ENCODE measurements at places on chromosomes 1 and 21.
A peak's percentile ranks its signal among the peaks of the same experiment; 100 is the strongest.

DNA sequence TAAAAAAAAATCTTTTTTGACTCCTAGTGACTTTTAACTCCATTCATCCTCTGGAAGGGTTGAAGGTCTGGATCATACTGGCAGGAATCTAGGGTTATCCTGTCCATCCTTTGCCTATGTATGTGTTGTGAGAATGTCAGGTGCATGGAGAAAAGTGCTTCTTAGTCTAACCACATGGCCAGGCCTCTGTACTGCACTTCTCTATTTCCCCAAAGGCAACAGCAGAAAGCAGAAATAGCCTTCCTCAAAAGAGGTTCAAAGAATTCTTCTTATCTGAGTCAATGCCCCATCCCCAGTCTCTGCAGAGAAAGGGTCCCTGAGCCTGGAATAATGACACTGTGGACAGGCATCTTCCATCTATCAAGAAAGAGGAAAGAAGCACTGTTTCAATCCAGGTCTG lies 85.7 kb upstream of the CD34 start:
- peaks cover 8% of the 10 kb centered on the region for H3K4me1 ChIP-seq
- H3K36me3 ChIP-seq = no peaks in the 10 kb centered on the region
- H3K27me3 ChIP-seq = no peaks in the 10 kb centered on the region
- DNase-seq = peak; percentile 48

DNA sequence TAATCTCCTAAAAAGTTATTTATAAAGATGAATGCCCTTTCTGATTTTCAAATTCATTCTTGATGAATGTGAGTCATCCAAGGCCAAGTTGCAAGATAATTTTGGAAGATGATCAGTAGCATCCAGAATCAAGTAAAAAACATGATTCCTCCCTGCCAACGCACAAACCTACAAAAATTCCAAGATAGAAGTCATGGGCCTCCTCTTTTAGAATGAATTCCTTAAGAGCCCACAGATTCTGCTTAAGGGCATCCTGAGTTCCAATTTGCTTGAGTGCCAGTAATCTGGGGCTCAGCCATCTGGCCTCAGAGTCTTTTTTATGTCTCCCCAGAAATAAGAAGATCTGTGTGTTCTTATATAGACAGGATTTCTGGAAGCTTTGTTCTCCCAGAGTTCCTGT lies 23.2 kb upstream of the SPATA6 start:
- DNase-seq = no peak
- H3K4me3 ChIP-seq = no peak overlapping the region
- no peaks in the 10 kb centered on the region for H3K36me3 ChIP-seq
- H3K27ac ChIP-seq = no peak overlapping the region
- peaks cover 5% of the 10 kb centered on the region for H3K4me1 ChIP-seq

GRCh38 chr1:229781453-229781852 lies 155.4 kb downstream of the URB2 start:
- no peak overlapping the region for H3K27ac ChIP-seq
- no peaks in the 10 kb centered on the region for H3K36me3 ChIP-seq
- H3K4me1 ChIP-seq = no peaks in the 10 kb centered on the region
- H3K27me3 ChIP-seq = no peaks in the 10 kb centered on the region

DNA sequence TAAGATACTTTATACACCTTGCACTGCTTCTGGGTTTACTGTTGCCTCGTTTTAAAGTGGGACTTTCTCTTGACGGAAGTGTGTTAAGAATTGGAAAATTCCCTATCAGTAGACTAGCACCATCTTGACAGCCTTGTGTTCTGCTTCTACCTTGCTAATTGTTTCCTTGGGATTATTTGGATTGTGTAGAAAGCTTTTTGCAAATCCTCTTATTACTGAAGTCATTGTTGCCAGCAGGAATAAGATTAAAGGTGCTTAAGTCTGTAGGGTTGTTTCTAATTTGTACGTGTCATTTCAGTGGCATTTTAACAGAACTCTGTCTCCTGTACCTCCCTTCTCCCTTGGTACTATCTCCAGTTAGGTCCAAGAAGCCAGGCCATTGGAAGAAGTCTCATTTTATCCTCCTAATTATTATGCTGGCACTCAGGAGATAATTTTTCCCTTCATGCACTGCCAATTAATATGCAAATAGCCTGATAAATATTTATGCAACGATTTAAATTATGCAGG lies 107.7 kb downstream of the POU2F1 start:
- DNase-seq = no peak
- peak overlapping the region; percentile 61 for H3K27ac ChIP-seq
- peak overlapping the region; percentile 83 for H3K4me3 ChIP-seq
- no peaks in the 10 kb centered on the region for H3K27me3 ChIP-seq

- no peak for DNase-seq
- no peaks in the 10 kb centered on the region for H3K4me1 ChIP-seq
- no peaks in the 10 kb centered on the region for H3K27me3 ChIP-seq
- H3K27ac ChIP-seq = no peak overlapping the region
These were observed 15.1 kb upstream of the ST6GALNAC3 start for GRCh38 chr1:76059451-76059850.

DNA sequence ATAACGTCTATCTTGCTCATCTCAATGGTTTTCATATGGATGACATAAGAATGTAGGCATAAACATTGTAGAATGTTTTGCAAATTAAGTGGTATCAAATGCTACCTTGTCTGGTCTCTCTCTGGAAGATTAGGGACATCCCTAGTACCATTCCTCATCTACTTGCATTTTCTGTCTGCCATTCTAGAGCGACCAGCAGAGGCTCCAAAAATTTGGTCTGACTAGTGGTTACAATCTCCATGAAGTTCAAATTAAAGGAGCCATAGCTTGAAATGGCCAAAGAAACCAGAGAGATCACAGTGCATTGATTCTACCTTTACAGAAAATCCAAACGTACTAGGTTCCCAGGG lies 1.1 kb downstream of the CD84 start:
- no peak for DNase-seq
- no peaks in the 10 kb centered on the region for H3K36me3 ChIP-seq
- H3K4me3 ChIP-seq = no peak overlapping the region
- H3K4me1 ChIP-seq = peaks cover 29% of the 10 kb centered on the region
- H3K27me3 ChIP-seq = no peaks in the 10 kb centered on the region

GRCh38 chr1:69993810-69994209 lies 211.6 kb downstream of the LRRC40 start:
- H3K36me3 ChIP-seq = no peaks in the 10 kb centered on the region
- no peaks in the 10 kb centered on the region for H3K27me3 ChIP-seq
- DNase-seq = no peak
- no peak overlapping the region for H3K27ac ChIP-seq

DNA sequence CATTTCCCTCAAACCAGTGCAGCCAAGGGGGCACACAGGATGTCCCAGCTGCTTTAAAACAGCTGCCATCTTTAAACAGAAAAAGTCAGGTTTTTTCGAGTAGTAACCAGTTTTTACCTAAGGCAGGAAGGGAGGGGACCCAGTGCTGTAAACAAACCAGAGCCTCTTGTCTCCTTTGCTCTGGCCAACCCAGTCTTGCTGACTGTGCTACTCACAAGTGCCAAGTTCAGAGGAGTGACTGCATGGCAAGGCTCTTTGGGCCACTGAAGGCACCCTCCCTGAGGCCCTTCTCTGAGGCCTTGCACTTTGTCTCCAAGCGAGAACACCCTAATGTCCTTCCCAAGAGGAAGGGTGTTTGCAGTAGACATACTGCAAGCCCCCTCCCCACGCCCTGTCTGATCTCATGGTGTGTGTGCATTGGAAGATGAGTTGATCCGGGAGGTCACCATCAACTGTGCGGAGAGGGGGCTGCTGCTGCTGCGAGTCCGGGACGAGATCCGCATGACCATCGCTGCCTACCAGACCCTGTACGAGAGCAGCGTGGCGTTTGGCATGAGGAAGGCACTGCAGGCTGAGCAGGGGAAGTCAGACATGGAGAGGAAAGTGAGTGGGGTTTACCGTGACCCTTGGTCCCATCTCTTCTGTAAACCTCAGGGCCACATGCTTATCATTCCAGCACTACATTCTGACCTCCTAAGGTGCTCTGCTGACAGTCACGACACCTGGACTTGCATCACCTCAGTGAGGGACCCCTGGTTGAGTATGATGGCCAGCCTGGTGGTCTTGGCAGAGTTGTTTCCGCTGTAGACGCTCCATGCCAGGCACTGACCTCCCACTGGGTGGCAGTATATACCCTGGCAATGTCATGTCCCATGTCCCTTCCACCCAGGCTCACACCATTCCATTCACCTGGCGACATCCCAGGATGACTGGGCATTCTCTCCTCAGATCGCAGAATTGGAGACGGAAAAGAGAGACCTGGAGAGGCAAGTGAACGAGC lies 4.7 kb downstream of the DNALI1 start:
- H3K4me1 ChIP-seq = peaks cover 4% of the 10 kb centered on the region
- H3K36me3 ChIP-seq = peaks cover 13% of the 10 kb centered on the region

DNA sequence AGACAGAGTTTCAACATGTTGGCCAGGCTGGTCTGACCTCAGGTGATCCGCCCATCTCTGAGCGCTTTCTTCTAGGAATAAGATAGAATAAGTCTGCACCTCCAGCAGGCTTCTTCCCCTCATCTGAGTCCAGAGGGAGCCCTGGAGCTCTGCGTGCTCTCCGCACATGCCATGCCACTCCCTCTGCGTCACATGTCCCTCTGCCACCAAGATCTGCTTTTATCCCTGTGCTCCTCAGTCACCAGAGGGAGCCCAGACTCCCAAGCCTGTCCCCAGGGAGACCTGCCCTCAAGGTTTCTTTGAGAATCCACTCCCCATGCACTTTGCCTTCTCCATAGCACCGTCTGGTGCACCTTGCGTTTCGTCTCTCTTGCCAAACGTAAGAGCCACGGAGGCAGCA lies 213.0 kb downstream of the CAMTA1 start:
- H3K4me1 ChIP-seq = peaks cover 4% of the 10 kb centered on the region
- no peak overlapping the region for H3K27ac ChIP-seq
- no peaks in the 10 kb centered on the region for H3K27me3 ChIP-seq
- H3K4me3 ChIP-seq = no peak overlapping the region
- no peak for DNase-seq

DNA sequence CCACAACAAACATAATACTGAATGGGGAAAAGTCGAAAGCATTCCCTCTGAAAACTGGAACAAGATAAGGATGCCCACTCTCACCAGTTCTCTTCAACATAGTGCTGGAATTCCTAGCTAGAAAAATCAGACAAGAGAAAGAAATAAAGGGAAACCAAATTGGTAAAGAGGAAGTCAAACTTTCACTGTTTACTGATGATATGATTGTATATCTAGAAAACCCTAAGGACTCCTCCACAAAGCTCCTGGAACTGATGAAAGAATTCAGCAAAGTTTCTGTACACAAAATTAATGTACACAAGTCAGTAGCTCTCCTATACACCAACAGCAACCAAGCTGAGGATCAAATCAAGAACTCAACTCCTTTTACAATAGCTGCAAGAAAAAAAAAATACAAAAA lies 6.9 kb upstream of the F13B start:
- no peaks in the 10 kb centered on the region for H3K4me1 ChIP-seq
- H3K36me3 ChIP-seq = no peaks in the 10 kb centered on the region
- no peak for DNase-seq

DNA sequence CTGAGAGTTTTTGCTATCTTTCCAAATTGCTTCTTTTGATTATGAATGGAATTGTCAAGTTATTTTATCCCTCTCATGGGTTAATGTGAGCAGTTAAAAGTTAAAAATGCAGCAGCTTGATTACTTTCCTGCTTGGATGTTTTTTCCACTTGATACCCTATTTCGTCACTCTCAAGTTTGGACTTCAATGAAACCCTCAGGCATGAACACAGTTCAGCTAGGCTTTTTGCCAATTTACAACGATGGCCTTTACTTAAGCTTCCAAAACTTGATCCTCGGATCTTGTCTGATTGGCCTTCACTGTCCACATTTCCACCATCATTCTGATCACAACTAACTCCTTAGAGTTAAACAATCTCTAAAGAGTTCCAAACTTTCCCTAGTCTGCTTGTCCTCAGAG lies 752.4 kb upstream of the PRMT6 start:
- H3K36me3 ChIP-seq = no peaks in the 10 kb centered on the region
- DNase-seq = no peak
- no peak overlapping the region for H3K27ac ChIP-seq
- H3K4me3 ChIP-seq = no peak overlapping the region
- H3K4me1 ChIP-seq = no peaks in the 10 kb centered on the region

DNA sequence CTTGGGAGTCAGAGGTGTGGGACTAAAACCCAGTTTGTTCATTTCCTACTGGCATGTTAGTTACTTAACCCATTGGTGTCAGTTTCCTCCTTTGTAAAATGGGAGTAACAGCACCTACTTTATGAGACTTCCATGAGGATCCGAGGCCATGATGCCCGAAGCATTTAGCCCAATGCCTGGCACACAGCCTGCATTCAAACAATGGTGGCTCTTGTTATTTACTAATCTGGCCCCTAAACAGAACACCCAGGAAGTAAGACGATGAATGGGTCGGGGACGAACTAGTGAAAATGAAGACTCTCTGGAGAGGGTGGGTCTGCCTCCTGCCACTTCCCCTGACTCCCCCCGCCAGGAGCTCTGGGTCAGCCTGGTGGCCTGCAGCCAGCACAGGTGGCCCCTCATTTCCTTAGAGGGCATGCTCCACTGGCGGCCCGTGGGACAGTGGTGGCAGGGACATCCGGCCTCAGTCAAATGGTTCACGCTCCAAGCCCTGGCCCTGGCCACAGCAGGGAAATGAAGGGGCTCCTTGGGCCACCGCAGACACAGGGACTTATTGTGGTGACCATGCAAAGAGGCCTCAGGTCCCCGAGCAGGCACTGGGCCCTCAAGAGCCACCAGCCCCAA lies 9.5 kb upstream of the TAS1R2 start:
- H3K4me3 ChIP-seq = no peak overlapping the region
- no peaks in the 10 kb centered on the region for H3K4me1 ChIP-seq
- H3K27ac ChIP-seq = no peak overlapping the region
- H3K36me3 ChIP-seq = no peaks in the 10 kb centered on the region

- peaks cover 13% of the 10 kb centered on the region for H3K4me1 ChIP-seq
- no peak overlapping the region for H3K27ac ChIP-seq
- H3K27me3 ChIP-seq = no peaks in the 10 kb centered on the region
- DNase-seq = no peak
- H3K4me3 ChIP-seq = no peak overlapping the region
These were observed 201.6 kb downstream of the SDCCAG8 start for GRCh38 chr1:243457363-243457982.

DNA sequence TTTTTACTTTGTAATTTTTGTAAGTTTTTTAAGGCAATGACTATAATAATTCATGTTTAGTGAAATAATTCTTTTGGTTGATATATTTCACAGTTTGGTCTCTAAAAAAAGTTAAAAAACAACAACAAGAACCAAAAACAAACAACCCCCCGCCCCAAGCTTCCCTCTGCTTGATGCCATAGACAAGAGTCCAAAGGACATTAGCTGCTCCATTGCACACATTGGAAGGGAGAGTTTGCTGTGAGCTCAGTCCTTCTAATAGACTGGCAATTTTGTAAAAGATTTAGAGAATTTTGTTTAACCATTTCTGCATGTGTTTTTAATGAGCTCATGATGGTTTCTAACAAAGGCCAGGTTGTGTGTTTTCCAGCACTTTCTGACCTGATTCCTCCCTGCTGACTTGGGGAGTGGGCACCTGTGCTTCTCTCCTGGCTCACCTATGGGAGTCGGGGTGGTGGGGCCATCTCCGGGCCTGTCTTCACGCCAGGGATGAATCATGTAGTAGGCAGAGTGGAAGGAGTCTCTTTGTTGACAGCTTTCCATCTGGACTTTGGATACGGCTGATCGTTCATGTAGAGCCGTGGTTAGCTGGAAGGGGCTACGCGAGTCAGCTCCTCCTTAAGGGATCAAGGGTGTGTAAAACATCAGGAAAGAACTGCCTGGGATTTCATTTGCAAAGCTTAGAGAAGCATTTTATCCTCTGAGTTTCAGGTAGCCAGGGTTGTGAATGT lies 14.1 kb downstream of the ZBTB18 start:
- no peaks in the 10 kb centered on the region for H3K36me3 ChIP-seq
- H3K27me3 ChIP-seq = no peaks in the 10 kb centered on the region
- H3K4me1 ChIP-seq = no peaks in the 10 kb centered on the region
- no peak overlapping the region for H3K27ac ChIP-seq
- no peak for DNase-seq

GRCh38 chr21:42525029-42525581 lies 11.5 kb downstream of the SLC37A1 start:
- no peaks in the 10 kb centered on the region for H3K27me3 ChIP-seq
- peak overlapping the region; percentile 90 for H3K27ac ChIP-seq
- no peak overlapping the region for H3K4me3 ChIP-seq
- H3K36me3 ChIP-seq = peaks cover 10% of the 10 kb centered on the region
